ENCODE measurements at places on chromosomes 5 and 9. TPM values are rescaled to one million over a fixed set of nuclear protein-coding genes. Genes with fewer than 3 reads are reported as not detected.
A peak's percentile ranks its signal among the peaks of the same experiment; 100 is the strongest.

The PCDHGB3 gene
- total RNA-seq: 0.82 TPM

- H3K4me3 ChIP-seq: peak overlapping the region; percentile 45
- no peaks in the 10 kb centered on the region for H3K27me3 ChIP-seq
- H3K27ac ChIP-seq: peak overlapping the region; percentile 22
- H3K36me3 ChIP-seq: no peaks in the 10 kb centered on the region
Observed at GRCh38 chr5:123448017-123448617, 24.9 kb upstream of the CEP120 start.

- DNase-seq: no peak
- H3K27ac ChIP-seq: no peak overlapping the region
- H3K4me1 ChIP-seq: peaks cover 27% of the 10 kb centered on the region
- H3K27me3 ChIP-seq: no peaks in the 10 kb centered on the region
Observed at GRCh38 chr5:134590992-134591659, 41.5 kb downstream of the SAR1B start.

GRCh38 chr5:170736966-170737365 is 46.6 kb upstream of the GABRP start:
- no peak for DNase-seq
- H3K27ac ChIP-seq: no peak overlapping the region
- H3K27me3 ChIP-seq: peaks cover 6% of the 10 kb centered on the region
- H3K4me3 ChIP-seq: no peak overlapping the region
- no peaks in the 10 kb centered on the region for H3K4me1 ChIP-seq
- H3K36me3 ChIP-seq: no peaks in the 10 kb centered on the region

- H3K4me3 ChIP-seq: no peak overlapping the region
- H3K27me3 ChIP-seq: no peaks in the 10 kb centered on the region
- H3K4me1 ChIP-seq: no peaks in the 10 kb centered on the region
- no peak overlapping the region for H3K27ac ChIP-seq
Observed at GRCh38 chr9:94780516-94780950, 54.0 kb downstream of the AOPEP start.

GRCh38 chr5:167453246-167454030 is 838.0 kb upstream of the WWC1 start:
- no peak overlapping the region for H3K4me3 ChIP-seq
- H3K36me3 ChIP-seq: no peaks in the 10 kb centered on the region
- no peaks in the 10 kb centered on the region for H3K27me3 ChIP-seq
- H3K4me1 ChIP-seq: no peaks in the 10 kb centered on the region
